Activated T-helper 2 cell treated with anti-CD3 and anti-CD28 coated beads, Interferon-gamma antibody, Interleukin-2, Interleukin-4, amounts not matched to agents 10 μg/mL and 5 μg/mL and 100 μg/mL, durations not matched to agents 14 hours and 24 hours and 36 hours (primary cell): ENCODE measurements at places on chromosomes 11 and 22. TPM values are rescaled to one million over a fixed set of nuclear protein-coding genes. Genes with fewer than 3 reads are reported as not detected.

DNA sequence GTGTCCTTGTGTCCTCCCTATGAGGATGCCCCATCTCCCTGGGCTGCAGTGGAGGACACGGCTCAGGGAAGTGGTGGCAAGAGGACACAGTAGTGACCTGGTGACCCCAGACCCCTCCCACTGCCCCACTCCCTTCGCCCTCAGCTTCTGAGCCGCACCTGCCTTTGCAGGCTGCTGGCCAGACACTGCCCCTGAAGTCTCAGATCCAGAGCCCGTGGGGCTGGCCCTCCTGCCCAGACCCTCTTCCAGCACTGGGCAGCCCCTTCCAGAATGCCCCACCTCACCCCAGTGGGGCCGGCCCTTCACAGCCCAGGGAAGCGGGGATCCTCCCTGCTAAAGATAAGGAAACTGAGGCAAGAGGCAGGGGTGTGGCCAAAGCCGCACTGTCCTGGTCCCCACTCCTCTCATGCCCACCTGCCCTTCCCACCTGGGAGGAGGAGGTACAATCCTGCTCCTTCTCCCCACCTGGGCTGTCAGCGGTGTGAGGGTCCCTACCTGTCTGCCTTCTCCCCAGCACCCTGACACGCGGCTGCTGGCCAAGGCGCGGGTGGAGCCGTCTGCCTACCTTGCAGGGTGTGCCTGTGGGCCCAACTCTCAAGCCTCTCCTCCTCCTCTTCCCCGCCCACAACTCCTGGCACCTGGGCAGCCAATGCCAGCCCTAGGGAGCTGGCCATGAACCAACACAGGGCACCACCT lies 17.3 kb downstream of the TRPM5 start:
- DNase-seq = no peak
- no peak overlapping the region for H3K4me3 ChIP-seq
- H3K36me3 ChIP-seq = no peaks in the 10 kb centered on the region
- no peaks in the 10 kb centered on the region for H3K4me1 ChIP-seq
- no peak overlapping the region for H3K27ac ChIP-seq

GRCh38 chr11:74735365-74735928 lies 4.2 kb upstream of the CHRDL2 start:
- no peak for DNase-seq
- H3K36me3 ChIP-seq = no peaks in the 10 kb centered on the region
- H3K27ac ChIP-seq = no peak overlapping the region
- peaks cover 6% of the 10 kb centered on the region for H3K4me1 ChIP-seq

- no peak overlapping the region for H3K4me3 ChIP-seq
- no peaks in the 10 kb centered on the region for H3K27me3 ChIP-seq
- no peak for DNase-seq
- no peak overlapping the region for H3K27ac ChIP-seq
These were observed 35.8 kb downstream of the OR4C6 start for GRCh38 chr11:55697817-55698216.

DNA sequence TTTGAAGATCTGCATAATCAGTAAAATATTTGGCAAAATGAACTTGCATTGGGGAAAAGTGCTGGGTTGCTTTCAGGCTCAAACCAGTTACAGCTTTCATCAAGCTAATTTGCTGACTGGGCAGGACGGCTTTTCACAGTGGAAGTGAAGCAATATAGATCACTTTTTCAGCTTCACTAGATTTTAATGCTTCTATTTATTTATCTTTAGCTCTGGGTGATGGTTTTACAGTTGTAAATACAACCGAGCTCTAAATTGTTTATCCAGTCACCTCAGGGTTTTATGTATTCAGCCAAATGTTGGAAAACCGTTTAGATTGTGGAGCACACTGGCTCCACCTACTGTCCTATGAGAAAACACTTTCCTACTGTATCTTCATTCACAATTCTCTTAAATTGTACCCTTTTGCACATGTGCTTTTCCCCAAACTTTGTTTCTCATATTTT lies 58.2 kb downstream of the ACER3 start:
- H3K27ac ChIP-seq = no peak overlapping the region
- peaks cover 14% of the 10 kb centered on the region for H3K4me1 ChIP-seq
- DNase-seq = no peak

DNA sequence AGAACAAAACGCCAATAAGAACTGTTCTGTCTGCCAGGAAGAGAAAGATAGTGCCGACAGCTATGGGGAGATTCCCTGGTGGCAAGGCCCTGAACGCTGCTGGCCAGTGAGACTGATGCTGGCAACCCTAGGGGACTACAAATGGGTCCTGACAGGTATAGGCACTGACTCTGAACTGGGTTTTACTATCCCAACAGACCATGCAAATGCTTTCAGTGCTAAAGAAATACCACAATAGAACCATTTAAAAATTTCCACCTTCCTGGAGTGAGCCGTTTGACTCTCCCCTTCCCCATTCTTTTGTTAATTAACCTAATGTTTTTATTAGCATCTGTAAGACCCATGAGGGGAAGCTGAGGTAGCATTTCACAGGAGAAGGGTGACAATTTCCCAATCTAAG lies 25.7 kb downstream of the USP28 start:
- no peaks in the 10 kb centered on the region for H3K27me3 ChIP-seq
- H3K4me3 ChIP-seq = no peak overlapping the region
- H3K4me1 ChIP-seq = peaks cover 7% of the 10 kb centered on the region
- no peak for DNase-seq
- peaks cover 59% of the 10 kb centered on the region for H3K36me3 ChIP-seq

Gene OR56A1
- not detected in 2 replicates for total RNA-seq

Gene TPBGL
- 0.25 and 0.32 TPM in 2 replicates for total RNA-seq

Gene FAR1
- 57.6 and 59.7 TPM in 2 replicates for total RNA-seq

Gene OR5P2
- not detected in 2 replicates for total RNA-seq
